Testis (tissue), 5 donors: ENCODE measurements at places on chromosomes 13 and 19.

DNA sequence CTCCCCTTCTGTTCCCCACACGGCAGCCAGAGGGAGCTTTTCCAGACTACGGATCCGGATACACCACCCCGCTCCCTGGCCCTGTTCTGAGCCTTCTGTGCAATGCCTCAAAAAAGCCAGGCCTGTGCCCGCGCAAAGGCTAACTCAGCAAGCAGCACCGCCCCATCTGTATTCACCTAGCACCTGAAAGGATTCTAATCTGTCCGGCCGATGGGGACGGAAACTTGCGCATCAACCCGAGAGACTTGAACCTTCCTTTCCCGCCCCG, 589 bp downstream of the ZBTB45 start:
- peaks cover 19% of the 10 kb centered on the region for H3K4me1 ChIP-seq
- peak overlapping the region; percentile 94 for H3K4me3 ChIP-seq
- H3K36me3 ChIP-seq, result no peaks in the 10 kb centered on the region

GRCh38 chr13:58712191-58712590, 1080.6 kb downstream of the PCDH17 start:
- H3K4me1 ChIP-seq, result no peaks in the 10 kb centered on the region
- DNase-seq, result no peak
- H3K27me3 ChIP-seq, result no peaks in the 10 kb centered on the region

DNA sequence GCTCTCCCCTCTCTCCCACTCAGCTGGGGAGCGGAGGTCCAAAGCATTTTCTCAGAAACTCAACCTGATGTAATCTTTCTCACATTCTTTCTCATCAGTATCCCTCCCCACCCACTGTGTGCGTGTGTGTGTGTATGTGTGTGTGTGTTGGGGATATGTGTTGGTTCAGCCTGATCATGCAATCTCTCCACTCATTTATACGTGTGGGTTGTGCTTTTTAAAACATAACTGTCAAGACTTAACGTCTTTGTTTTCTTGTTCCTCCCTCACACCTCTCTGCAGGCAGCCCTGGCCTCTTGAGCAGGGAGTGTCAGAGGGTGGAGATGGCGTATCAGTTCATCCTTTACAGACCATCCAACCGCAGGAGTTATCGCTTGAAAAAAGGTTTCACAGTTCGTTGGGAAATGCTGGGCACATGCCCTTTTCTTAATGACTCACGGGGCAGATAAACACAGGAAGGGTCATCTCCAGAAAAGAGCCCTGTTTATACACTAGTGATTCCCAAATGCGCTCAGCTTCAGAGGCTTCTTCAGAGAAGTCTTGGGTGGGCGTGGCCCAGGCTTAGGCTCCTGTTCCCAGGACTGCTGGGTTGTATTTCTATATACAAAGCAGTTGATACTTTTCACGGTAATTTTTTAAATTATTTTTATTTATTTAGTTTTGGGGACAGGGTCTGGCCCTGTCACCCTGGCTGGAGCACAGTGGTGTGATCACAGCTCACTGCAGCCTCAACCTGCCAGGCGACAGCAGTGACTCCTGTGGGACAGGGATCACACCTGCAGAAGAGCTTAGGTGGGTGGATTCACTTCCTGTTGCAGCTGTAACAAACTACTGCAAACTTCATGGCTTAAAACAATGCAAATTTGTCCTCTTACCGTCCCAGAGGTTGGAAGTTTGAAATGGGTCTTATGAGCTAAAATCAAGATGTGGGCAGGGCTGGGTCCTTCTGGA, 60.3 kb downstream of the CCDC70 start:
- no peak overlapping the region for H3K27ac ChIP-seq
- no peak for DNase-seq
- H3K4me3 ChIP-seq, result no peak overlapping the region
- H3K36me3 ChIP-seq, result no peaks in the 10 kb centered on the region

DNA sequence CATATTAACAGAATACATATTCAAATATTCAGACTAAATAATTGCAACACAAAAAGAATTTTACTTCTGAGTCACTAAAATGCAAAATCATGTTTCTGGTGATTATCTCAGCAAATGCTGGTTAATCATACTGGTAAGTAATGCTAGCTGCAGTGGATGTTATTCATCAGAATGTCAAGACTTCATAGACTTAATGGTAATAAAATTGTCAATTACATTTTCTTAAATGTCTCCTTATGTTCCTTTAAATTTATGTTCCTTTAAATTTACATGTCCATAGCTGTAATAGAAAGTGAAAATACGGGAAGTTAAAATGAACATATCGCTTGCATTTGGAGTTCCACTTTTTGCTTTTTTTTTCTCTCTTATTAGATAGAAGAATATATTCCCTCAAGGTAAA, 853.0 kb downstream of the SLITRK6 start:
- H3K4me3 ChIP-seq, result no peak overlapping the region
- DNase-seq, result no peak
- no peak overlapping the region for H3K27ac ChIP-seq
- H3K4me1 ChIP-seq, result no peaks in the 10 kb centered on the region
- H3K27me3 ChIP-seq, result no peaks in the 10 kb centered on the region

- H3K27me3 ChIP-seq, result no peaks in the 10 kb centered on the region
- H3K4me3 ChIP-seq, result no peak overlapping the region
- no peak for DNase-seq
- peaks cover 10% of the 10 kb centered on the region for H3K4me1 ChIP-seq
- no peaks in the 10 kb centered on the region for H3K36me3 ChIP-seq
Measured at GRCh38 chr19:51781999-51782398, 13.0 kb upstream of the FPR3 start.

DNA sequence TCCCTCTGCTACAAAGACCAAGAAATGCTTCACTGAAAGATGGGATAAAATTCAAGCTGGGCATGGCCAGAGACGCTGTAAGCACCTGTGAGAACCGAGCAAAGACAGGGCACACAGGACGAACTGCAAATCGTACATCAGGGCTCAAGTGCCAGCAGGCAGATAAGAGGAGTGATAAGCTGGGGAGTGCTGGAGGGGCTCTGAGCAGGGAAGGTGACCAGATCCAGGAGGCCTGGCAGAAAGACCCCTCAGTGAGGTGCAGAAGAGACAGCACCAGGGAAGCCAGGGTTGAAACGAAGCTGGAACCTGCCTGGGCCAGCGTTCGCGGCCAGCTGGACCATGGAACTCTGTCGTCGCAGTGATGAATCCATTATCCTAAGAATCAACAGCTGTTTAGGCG, 10.2 kb downstream of the RAB20 start:
- peaks cover 51% of the 10 kb centered on the region for H3K4me1 ChIP-seq
- H3K36me3 ChIP-seq, result no peaks in the 10 kb centered on the region
- no peak overlapping the region for H3K4me3 ChIP-seq

GRCh38 chr13:45732916-45733315, 30.8 kb downstream of the CBY2 start:
- no peaks in the 10 kb centered on the region for H3K27me3 ChIP-seq
- no peaks in the 10 kb centered on the region for H3K4me1 ChIP-seq
- H3K27ac ChIP-seq, result no peak overlapping the region

DNA sequence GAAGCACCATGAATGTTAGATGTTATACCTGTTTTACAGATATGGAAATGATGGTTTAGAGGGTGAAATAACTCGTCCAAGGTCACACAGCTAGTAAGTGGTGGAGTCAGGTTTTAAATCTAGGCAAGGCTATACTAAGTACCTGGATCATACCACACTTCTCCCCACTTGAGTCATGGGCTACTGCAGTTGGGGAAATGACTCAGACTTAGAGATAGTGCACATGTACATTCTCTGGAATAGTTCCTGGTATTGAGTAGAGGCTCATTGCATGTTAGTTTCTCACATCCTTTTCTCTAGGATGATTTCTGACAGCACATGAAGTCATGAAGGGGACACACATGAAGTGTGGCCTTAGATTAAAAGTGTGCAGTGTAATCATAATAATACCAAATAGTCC, 76.2 kb upstream of the TNFSF11 start:
- no peaks in the 10 kb centered on the region for H3K27me3 ChIP-seq
- H3K4me1 ChIP-seq, result no peaks in the 10 kb centered on the region
- no peak for DNase-seq
- H3K36me3 ChIP-seq, result no peaks in the 10 kb centered on the region
- no peak overlapping the region for H3K27ac ChIP-seq
